Memory B cell (primary cell): ENCODE measurements at places on chromosomes 5 and 9.

GRCh38 chr9:94865582-94866452 lies 139.3 kb downstream of the AOPEP start:
- DNase-seq = no peak

DNA sequence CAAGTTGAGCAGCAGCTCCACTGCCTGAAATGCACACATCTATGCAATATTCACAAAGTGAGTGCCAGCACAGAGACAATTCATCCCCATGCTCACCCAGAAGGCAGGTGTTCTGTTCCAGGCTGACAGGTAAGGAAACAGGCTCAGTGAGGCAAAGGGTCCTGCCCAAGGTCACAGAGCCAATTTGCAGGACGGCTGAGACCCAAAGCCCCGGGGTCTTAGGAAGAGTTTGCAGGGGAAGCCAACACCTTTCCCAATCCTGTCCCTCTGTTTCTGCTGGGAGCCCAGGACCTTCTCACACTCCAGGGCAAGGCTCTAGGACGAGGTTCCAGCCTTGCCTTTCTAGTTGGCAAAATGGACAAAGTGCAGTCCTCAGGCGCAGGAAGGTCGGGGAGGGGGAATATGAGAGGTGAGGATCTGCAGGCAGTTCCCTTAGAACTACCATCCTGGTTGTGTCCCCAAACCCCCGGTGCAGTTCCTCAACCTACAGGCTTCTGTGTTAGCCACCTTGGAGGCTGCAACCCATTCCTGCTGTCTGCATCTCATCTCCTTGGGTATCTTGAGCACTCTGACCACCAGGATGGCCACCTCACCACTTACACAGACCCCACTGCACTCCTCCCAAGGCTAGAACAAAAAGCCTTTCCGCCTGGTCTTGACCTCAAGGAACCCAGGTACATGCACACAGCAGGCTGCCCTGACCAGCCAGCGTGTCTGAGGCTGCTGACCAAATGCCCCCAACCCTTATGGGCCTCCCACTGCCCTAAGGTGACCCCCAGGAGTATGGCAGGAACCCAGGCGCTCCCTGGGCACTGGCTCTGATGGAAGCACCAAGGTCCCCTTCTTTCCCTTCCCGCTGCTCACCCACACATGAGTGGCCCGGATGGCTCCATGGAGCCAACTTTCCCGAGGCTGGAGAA lies 1.9 kb upstream of the BRD3 start:
- no peak for DNase-seq

GRCh38 chr5:120703918-120704587 lies 240.0 kb downstream of the PRR16 start:
- no peak for DNase-seq

DNA sequence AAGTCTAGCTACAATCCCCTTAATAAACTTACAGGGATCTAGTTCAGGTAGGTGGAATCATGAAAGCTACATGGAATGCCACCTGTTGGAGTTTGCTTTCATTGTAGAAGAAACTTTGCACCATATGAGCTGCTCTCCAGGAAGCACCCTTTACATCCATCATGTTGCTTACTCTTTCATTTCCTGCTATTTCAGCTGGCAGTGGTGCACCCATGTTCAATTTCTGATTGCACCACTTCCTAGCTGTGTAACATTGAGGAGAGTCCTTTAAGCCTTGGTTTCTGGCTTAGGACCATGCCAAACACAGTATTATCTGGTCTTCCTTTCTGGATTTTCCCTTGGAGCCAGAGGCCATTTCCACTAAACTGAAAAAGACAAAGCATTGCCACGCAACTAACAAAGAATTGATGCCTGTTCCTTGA lies 123.3 kb upstream of the SLC12A2 start:
- DNase-seq = no peak

GRCh38 chr9:31700252-31701045 lies 684.0 kb upstream of the ACO1 start:
- no peak for DNase-seq

GRCh38 chr5:38725371-38725865 lies 120.4 kb upstream of the OSMR start:
- no peak for DNase-seq

GRCh38 chr5:140152022-140152999 lies 22.7 kb upstream of the CYSTM1 start:
- DNase-seq = no peak

- DNase-seq = no peak
Observed at GRCh38 chr5:127585661-127586060, 63.2 kb upstream of the CTXN3 start.

GRCh38 chr9:1927546-1927945 lies 87.6 kb upstream of the SMARCA2 start:
- DNase-seq = no peak

- no peak for DNase-seq
Observed at GRCh38 chr5:83450183-83450966, 21.2 kb upstream of the VCAN start.

GRCh38 chr5:75460532-75460931 lies 50.9 kb downstream of the CERT1 start:
- DNase-seq = no peak

DNA sequence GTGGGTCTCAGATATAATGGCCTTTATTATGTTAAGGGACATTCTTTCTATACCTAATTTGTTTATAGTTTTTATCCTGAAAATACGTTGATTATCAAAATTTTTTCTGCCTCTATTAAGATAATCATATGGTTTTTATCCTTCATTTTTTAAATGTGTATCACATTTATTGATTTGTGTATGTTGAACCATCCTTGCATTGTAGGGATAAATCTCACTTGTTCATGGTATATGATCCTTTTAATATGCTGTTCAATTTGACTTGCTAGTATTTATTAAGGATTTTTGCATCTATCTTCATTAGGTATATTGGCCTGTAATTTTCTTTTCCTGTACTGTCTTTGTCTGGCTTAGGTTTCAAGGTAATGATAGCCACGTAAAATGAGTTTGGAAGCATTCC lies 25.5 kb downstream of the PKD2L2 start:
- DNase-seq = no peak

GRCh38 chr5:158773161-158773560 lies 326.6 kb downstream of the EBF1 start:
- DNase-seq = no peak

DNA sequence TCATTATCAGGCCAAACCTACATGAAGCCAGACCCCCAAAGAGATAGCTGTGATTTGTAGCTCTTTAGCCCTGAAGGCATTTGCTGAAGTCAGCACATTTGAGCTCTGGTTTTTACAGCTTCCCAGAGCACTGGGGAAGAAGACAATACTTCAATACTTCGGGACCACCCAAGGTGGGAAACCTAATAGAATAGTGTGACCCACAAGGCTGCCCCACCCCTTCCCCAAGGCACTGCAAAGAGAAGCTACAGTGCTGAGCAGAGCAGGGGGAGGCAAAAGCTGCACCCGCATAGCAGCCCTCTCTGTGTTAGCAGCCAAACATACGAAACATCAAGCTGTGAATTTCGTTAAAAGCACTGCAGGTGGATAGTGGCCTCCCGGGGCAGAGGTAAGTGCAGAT lies 87.3 kb downstream of the HSD17B3 start:
- no peak for DNase-seq

GRCh38 chr5:32272746-32273145 lies 40.0 kb downstream of the MTMR12 start:
- no peak for DNase-seq

DNA sequence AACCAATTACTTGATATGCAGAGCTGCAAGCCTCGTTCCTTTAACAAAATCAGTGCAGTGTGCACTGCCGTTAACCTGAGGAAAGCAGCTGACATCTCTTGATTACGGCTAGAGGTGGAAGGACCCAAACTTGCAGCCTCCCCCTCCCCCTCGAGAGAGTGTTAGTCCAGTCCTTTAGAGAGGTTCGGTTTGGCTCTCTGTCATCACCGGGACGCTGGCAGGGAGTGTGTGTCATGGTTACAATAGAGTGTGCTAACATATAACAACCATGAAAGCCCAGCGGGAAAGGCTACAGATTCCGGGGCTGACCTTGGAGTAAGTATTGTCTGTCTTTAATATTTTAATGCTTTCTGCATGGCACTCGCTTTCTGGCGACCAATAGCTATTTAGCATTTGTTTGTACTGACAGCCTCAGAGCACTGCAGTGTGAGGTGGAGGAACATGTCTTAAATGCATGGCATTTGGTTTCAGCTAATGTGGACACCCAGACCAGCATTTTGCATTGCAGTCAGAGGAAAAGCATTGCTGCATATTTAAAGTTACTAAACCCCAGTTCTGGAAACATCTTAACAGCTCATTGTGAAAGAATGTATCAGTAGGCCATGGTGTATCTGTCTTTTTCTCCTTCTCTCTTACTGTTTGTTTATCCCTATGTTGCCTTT lies 237.5 kb downstream of the CD180 start:
- DNase-seq = no peak

DNA sequence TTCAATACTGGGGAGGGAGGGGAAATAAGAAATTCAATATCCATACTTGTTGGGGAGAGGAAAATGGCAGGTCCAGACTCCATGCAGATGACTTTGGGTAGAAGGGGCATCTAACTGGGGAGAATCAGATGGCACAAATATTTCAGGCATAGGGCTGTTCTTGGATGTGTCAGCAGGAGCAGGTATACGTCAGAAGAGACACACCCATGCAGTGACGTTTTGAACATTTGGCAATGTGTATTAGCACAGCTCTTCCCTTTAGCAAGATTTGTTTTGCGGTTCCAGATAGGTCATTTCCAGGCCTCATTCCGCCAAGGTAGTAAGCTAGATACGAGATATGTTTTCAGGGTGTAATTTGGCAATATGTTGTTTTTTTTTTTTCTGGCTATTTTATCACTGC lies 187.2 kb upstream of the CDH10 start:
- no peak for DNase-seq

GRCh38 chr5:151183456-151184245 lies 26.1 kb upstream of the ANXA6 start:
- no peak for DNase-seq

DNA sequence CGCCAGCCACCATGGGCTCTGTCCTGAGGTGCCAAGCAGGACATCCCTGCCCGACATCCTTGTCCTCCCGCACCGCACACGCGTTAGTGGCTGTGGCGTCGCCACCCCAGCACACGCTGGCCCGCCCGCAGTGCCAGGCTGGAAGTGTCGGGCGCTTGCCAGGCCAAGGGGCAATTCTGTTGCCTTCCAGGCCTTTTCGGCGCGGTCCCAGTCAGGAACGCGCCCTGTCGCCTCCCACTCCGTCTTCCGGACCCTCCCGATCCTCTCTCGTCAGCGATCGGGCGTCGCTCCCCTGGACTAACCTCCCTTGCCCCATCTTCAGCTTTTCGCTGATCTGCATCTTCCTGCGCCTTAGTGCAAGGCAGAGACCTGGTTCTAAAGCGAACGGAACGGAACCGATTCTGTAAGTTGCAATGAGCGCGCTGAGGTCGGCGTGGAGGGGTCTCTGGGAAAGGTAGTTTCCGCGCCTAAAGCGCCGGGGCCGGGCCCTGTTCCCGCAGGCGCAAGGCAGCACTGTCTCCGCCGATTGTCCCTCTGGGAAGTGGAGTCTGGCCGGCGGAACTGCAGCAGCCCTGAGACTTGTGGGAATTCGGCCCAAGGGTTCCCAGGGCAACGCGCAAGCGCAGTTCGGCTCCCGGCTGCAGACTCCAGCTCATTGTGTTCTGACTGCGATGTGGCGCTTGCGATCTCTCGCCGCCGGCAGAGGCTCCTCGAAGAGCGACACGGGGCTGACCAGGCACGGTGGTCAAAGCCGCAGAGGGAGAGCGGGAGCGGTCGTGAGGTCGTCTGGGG lies at the start of gene ZNF454:
Gene ZNF454 (plus strand): TSS at position 630 of the 792 bp plus-strand sequence. CDS start 1,594 bp downstream, outside the sequence.
- no peak for DNase-seq

GRCh38 chr9:125867751-125868415 lies 120.7 kb downstream of the PBX3 start:
- no peak for DNase-seq

GRCh38 chr5:95237324-95237723 lies 47.6 kb downstream of the MCTP1 start:
- no peak for DNase-seq

- DNase-seq = no peak
Observed at GRCh38 chr5:98836175-98836574, 62.7 kb downstream of the RGMB start.

GRCh38 chr5:179370490-179371120 lies 25.3 kb upstream of the ADAMTS2 start:
- DNase-seq = no peak

DNA sequence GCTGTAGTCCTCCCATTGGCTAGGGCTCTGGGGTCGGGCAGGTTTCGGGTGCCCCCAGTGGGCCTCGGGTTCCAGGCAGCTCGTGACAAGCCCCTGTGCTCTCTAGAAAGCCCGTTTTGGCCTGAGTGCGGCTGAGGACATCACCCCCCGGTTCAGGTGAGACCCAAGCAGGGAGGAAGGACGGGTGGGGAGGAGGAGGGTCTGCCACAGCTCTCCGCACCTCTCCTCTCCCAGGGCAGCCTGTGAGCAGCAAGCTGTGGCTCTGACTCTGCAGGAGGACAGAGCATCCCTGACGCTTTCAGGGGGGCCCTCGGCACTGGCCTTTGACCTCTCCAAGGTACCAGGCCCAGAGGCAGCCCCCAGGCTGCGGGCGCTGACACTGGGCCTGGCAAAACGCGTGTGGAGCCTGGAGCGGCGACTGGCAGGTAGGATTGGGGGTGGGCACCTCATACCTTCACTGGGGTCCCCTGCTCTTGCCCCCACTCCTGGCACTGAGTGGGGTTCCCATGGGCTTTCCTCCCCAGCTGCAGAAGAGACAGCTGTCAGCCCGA lies 672 bp downstream of the PAXX start:
- DNase-seq = no peak

DNA sequence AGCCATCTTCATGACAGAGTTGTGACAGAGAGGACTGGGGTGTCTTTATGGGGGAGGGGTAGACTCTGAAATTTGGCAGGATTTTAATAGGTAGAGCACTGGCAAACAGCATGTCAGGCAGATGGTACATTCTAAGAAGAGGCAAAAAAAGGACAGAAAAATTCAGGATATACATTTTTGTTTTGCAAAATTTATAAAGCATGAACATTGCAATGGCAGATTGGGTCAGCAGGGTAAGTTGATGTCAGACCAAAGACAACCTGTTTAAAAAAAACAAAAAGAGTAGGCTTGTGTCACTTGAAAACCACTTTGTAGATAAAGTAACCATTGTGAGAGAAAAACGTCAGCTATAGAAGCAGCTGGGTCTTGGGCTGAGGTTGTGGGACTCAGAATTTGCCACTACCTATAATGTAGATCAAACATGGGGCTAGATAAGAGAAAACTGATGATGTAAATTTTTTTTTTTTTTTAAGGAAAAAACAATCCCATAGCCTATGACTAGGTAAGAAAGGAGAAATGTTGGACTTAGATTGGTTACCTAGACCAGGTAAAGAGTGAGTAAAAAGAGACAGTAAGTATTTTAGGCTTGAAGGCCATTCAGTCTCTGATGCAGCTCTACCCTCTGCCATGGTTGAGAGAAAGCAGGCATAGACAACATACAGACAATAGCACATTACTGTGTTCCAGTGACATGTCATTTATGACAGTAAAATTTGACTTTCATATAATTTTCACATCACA lies 8.3 kb downstream of the CAMK4 start:
- no peak for DNase-seq
